MV-4-11 (cell line): ENCODE measurements at places on chromosomes 2 and 18.

GRCh38 chr18:37787452-37787851 is 221.9 kb upstream of the CELF4 start:
- DNase-seq = no peak

GRCh38 chr2:189661957-189662321 is 680 bp downstream of the ASNSD1 start:
- DNase-seq = no peak

GRCh38 chr18:48673853-48674721 is 135.3 kb downstream of the CTIF start:
- peak; percentile 81 for DNase-seq

- DNase-seq = no peak
Observed at GRCh38 chr18:75531212-75531850, 103.8 kb upstream of the SMIM21 start.

- no peak for DNase-seq
Observed at GRCh38 chr2:151670346-151670745, 63.9 kb downstream of the NEB start.

DNA sequence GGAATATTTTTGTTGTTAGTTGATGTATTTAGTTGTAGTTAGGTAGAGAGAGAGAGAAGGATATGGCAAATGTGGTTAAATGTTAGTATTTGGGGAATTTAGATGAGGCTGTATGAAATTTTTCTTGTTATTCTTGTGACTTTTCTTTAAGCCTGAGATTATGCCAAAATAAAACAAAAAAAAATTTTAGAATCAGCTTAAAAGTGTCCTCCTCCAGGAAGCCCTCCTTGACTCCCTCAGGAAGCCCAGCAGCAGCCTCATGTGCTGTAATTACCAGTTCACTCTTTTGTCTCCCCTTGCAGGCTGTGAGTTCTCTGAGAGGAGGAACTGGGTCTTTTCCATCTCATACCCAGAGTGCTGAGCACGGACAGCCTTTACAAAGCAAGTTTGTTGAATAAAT is 243.5 kb downstream of the TFCP2L1 start:
- DNase-seq = no peak

DNA sequence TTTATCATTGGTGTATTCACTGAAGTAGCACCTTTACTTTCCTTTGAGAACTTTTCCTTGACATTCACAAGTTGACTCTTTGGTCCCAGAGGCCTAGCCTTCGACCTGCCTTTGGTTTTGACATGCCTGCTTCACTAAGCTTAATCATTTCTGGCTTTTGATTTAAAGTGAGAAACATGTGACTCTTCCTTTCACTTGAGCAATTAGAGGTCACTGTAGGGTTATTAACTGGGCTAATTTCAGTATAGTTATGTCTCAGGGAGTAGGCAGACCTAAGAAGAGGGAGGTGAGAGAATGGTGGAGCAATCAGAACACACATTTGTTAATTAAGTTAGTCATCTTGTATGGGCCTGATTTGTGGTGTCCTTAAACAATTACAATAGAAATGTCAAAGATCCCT is 1040.7 kb upstream of the SLC39A10 start:
- no peak for DNase-seq

DNA sequence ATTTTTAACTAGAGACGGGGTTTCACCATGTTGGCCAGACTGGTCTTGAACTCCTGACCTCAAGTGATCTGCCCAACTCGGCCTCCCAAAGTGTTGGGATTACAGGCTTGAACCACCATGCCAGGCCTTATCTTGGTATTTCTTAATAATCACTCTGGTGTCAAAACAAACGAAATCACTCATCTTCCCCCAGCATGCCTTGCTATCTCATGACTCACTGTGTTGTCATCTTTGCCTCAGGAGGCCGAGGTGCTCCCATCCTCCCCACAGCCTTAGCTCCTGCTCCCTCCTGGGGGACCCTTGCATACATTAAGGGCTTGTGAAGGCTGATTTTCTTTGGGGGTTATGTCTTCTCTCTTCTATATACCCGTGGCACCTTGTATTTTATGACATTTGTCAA is 250.1 kb upstream of the DPP10 start:
- peak; percentile 19 for DNase-seq
